ENCODE measurements at places on chromosomes 12 and 14.

- no peak for DNase-seq
These were observed 270.4 kb upstream of the FAR2 start for GRCh38 chr12:28878629-28879028.

GRCh38 chr14:61616524-61617185, 78.7 kb upstream of the HIF1A start:
- no peak for DNase-seq

GRCh38 chr12:95767703-95768102, 22.9 kb downstream of the NTN4 start:
- DNase-seq: no peak

DNA sequence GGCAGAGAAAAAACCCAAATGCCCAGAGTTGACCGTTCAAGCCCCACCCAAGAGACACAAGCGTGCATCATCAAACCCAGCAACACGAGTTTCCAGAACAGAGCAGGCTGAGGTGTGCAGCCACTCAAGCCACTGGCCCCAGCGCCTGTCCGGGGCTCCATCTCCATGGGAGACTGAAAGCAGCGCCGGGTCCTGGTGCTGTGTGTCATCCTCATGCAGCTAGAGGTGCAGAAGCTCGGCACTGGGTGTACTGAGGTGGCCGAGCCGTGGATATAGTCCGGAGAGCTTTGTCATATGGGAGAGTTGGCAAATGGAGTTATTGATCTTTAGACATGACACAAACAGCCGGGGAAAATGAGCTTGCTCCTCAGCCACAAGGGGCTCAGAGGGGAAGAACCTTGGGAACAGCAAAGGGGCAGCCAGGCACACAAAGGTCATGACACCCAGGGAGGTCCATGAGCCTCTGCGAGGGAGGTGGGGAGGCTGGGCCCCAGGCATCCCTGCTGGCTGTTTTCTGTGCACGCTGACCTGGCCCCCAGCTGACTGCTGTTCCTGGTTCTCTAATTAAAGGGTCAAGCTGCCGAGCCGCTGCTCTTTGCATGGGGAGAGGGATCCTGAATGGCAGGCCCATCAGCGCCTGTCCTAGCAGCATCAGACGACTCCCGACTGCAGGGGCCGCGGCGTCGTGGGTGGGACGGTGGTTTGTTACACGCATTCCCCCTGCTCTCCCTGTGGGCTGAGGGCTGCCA, 145.4 kb upstream of the SFSWAP start:
- DNase-seq: peak; percentile 80

DNA sequence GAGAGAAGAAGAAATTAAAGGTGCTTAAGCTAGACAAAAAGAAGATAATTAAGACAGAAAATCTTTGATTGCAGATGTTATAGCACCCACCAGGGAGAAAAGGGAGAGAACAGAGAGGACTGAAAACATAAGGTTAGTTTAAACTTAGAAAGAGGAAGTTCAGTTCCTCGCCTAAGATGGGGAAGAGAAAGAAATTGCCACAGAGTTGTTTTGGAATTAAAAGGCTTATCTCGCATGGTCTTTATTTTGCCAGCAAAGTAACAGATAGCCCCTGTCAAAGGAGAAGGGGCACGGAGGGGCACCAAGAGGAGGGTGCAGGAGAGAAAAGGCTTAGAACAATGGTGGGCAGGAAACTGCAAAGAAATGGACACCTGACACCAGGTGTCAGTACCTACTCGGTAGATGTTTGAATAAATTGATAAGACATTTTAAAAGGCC, 17.8 kb upstream of the OXA1L start:
- no peak for DNase-seq

GRCh38 chr14:35301735-35302528, 9.8 kb downstream of the PSMA6 start:
- DNase-seq: no peak

DNA sequence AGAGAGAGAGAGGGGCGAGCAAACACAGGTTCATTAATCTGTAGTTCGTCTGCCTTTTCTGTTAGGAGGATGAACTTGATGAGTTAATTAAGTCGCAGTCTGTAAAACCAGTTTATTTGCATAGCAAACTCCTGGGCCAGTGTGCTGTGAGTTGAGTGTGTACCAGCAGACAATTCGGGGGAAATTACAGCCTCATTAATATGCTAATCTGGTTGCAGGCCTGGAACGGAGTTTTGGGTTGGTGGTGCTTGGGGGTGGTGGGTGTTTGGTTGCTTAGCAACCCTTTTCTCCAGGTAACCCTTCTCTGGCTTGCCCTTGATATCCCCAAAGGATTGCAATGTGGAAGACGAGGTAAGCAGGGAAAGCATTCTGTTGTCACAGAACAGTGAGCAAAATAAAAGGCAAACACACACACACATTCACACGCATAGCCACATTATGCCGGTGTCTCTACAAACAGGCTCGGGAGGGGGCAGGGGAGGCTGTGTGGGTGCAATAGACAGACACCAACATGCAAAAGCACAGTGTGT, 29.2 kb upstream of the LHX5 start:
- no peak for DNase-seq

GRCh38 chr14:75434138-75434889, 6.5 kb downstream of the JDP2 start:
- DNase-seq: peak; percentile 73

GRCh38 chr14:67949771-67950170, 130.2 kb downstream of the RAD51B start:
- no peak for DNase-seq

- DNase-seq: no peak
These were observed 275.9 kb upstream of the KITLG start for GRCh38 chr12:88856201-88856600.

DNA sequence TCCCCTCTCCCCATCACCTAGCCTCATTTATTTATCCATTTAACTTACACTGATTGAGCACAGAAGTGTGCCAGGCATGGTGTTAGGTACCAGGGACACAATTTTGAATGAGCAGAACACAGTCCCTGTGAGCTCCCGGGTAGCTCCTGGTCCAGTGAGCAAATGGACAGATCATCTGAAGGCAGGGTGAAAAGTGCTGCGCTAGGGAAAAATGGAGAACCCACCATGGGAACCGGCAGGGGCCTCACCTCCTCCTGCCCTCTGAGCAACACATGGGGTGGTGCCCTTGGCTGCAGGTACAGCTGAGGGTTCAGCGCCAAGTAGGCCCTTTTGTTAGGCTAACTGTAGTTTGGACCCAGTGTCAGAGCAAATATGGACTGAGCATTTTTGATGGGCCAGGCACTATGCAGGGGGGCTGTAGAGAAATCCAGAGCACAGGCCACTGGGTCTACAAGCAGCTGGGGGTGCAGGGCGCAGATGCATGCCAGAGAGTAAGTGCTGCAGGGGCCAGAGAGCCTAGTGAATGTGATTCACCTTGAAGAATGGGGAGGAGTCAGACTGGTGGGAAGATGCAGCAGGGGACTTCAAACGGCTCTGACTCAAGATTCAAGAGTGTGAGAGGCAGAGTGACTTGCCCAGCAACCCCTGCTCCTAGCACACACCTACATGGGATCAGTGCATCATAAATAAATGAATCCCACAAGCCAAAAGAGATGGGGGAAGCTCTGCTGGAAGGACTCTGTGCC, 28.2 kb downstream of the LTBP2 start:
- no peak for DNase-seq

DNA sequence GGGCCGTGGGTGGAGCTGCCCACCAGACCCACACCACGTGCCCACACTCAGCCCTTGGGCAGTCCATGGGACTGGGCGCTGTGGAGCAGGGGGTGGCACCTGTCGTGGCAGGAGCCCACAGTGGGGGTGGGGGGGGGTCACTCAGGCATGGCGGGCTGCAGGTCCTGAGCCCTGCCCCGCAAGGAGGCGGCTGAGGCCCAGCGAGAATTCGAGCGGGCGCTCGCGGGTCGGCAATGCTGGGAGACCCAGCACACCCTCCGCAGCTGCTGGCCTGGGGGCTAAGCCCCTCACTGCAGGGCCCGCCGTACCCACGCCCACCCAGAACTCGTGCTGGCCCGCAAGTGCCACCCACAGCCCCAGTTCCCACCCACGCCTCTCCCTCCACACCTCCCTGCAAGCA, 132.6 kb upstream of the GARIN2 start:
- DNase-seq: no peak

DNA sequence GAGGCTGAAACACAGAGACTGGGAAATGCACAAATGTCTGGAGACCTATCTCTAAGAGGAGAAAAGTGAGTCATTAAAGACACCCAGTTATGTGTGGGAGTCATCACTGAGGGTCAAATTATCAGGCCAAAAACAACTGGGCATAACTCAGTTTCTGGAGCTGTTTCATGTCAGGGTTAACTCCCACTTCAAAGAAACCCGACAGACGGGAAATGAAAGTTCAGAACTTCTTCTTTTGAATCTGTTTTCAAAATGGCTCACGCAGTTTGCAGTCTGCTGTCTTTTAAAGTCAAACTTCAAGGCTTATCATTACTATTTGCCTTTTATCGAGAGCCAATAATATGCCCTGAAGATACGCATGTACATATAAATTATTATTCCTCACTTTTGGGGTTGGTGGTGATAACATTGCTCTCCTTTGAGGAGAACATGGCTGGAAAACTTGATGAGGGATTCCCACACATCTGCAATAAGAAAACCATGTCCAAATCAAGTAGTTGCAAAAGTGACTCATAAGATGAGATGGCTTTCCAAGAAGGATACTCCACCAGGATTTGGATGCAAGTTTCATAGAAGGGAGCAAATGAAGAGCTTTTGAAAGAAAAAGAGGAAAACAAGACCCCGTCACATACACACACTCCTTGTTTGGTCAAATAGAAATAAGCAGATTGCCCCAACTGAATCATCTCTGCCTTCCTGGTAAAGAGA, 341.4 kb downstream of the ADAMTS20 start:
- no peak for DNase-seq

- no peak for DNase-seq
These were observed 480.7 kb upstream of the RGS6 start for GRCh38 chr14:71451501-71451900.

- no peak for DNase-seq
These were observed 64.1 kb upstream of the OTX2 start for GRCh38 chr14:56874375-56874774.

DNA sequence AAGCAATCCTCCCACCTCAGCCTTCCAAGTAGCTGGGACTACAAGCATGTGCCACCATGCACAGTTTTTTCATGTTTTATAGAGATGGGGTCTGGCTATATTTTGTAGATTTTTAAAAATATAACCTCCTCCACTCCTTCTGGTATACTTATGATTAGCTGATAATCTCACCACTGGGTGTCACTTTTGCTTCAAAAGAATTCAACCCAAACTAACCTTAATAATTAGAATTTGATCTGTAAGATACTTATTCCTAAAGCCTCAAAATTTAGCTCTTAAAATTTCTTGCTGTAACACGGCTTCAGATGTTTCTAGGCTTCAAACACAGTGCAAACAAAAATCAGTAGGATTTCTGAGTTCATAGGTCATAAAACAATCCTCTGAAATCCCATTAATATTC, 130.3 kb downstream of the CEP83 start:
- DNase-seq: no peak

DNA sequence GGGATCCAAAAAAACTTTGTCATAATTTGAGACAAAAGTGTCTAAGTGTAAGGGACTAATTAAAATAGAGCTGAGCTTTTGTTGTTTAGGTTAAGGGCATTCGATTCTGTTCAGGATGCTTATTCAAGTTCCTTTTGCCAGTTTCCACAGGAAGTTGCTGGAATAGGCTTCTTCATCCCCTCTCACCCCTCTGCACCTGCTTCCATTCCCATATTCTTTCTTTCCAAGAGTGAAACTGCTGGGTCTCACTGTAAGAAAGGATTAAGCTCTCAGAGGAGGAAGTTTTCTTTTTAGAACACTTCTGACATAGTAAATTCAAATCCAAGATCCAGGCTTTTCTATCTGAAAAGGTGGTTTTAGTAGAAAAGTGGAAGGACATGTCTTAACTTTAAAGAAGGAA, 61.4 kb downstream of the POLR3B start:
- no peak for DNase-seq

GRCh38 chr12:68620519-68621471, 10.1 kb downstream of the RAP1B start:
- DNase-seq: no peak

GRCh38 chr12:52650520-52651081, 1.4 kb downstream of the KRT2 start:
- no peak for DNase-seq

- DNase-seq: no peak
These were observed 80.2 kb downstream of the ERC1 start for GRCh38 chr12:1071182-1071581.

DNA sequence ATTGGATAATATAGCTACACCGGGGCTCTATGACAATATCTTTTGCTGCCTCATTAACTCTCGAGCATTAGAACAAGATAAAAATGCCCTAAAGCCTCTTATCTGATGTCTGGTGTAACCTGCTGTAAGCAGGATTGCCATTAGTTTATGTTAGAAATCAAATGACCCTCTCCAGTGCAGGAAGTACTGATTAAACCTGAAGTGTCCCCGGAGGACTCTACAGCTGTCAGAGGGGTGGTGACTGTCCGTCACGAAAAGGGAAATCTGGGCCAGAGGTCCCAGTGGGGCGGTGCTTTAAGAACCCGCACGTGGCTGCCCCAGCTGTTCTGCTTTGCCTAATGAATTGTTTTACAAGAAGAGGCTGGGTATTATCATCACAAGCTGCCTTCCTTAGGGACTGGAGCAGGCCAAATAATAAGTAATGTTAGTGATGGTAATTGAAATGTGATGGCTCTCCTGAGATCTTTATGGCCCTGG, 55.7 kb downstream of the LIN52 start:
- peak; percentile 87 for DNase-seq

- DNase-seq: no peak
These were observed 13.0 kb downstream of the WASHC4 start for GRCh38 chr12:105120551-105120950.

GRCh38 chr12:55679691-55680090, 28.0 kb downstream of the ITGA7 start:
- DNase-seq: no peak

GRCh38 chr12:51809193-51809592, 39.3 kb downstream of the FIGNL2 start:
- DNase-seq: no peak

DNA sequence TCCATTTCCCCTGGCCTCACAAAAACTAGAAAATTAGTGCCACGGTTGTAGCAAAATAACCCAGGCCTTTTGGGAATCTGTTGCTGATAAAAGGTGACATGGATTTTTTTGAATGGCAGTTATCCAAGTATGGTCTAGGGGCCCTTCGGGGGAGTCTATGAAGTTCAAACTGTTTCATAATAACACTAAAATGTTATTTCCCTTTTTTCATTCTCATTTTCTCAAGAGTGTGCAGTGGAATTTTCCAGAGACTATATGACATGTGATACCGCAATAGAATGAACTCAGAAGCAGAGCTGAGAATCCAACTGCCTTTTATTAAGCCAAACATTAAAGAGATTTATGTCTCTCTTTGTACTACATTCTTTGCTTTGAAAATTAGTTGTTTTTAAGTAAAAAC, 26.9 kb downstream of the GSTZ1 start:
- no peak for DNase-seq

GRCh38 chr12:89838833-89839232, 130.2 kb upstream of the ATP2B1 start:
- no peak for DNase-seq

DNA sequence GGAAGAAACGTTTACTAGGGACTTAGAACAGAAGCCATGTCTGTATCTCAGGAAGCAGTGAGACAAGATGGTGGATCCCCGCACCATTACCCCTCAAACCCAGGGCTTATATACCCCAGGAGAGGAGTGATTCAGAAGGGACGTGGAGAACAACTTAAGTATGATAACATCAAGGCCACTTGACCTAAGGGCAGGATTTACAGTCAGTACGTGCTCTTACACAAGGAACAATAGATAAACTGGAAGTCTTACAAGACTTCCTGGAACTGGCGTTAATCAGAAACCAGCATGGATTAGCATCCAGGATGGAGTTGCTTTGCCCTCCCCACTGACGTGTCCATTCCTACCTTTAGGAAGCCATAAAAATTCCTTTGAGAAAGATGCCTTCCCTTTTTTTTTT, 8.6 kb upstream of the ETFBKMT start:
- DNase-seq: peak; percentile 49
